ENCODE measurements at places on chromosomes 11 and 22. TPM values are rescaled to one million over a fixed set of nuclear protein-coding genes. Genes with fewer than 3 reads are reported as not detected.

- DNase-seq, result no peak
These were observed 15.3 kb downstream of the PTPN5 start for GRCh38 chr11:18776324-18776723.

The HBG1 gene
- total RNA-seq, result not detected

GRCh38 chr11:75667831-75668450 is 897 bp downstream of the MAP6 start:
- peak; percentile 68 for DNase-seq

DNA sequence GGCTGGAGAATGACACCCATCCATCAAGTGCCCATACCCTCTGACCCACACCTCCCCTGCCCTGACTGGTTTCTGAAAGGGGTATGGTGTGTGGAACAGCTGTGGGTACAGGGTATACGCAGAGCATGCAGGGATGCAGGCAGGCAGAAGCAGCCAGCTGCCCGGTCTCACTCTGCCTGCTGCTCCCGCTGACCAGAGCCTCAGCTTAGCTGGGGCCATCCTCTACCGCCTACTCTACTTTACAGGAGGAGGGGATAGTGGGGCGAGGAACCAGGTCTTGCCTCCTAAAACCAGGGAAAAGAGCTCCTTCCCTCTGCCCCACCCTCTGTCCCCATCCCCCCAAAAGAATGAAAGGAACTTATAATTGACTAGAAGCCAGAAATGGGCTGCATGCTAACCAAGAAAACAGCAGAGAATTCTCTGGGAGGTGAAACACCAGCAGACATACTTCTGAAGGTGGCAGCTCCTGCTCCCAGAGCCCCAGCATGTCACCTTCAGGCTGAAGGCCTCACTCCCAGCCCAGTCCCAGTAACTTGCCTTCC is 13.0 kb upstream of the CHRM4 start:
- no peak for DNase-seq

The TRIM29 gene
- total RNA-seq, result 0.43 TPM

DNA sequence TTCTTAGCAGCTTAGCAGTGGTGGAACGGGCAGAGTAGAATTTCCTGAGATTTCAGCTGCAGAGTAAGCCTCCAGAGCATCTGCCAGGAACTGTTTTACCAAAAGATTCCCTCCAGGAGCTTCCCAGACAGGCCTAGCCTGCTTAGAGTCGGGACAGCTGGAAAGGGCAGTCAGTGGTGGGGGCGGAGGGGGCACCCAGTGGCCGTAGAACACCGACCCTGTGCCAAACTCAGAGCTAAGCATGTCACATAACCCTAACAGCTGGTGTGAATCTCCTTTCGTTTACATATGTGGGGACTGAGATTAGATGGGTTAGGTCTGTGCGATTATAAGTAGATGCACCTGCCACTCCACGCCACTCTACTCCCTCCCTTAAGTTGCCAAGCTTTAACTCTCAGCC is 80.0 kb upstream of the CRTAM start:
- no peak for DNase-seq

- no peak for DNase-seq
These were observed 125.0 kb downstream of the KCNQ1OT1 start for GRCh38 chr11:2574553-2575535.

The TMEM80 gene
- total RNA-seq, result 1.3 TPM

The FOLR2 gene
- 34.5 TPM for total RNA-seq

All from ascending aorta (tissue), 2 donors.